Activated effector memory CD4-positive, alpha-beta T cell treated with anti-CD3 and anti-CD28 coated beads, Interleukin-2, amount 50 U/mL, for 16 hours (primary cell): ENCODE measurements at places on chromosomes 7 and 10.

DNA sequence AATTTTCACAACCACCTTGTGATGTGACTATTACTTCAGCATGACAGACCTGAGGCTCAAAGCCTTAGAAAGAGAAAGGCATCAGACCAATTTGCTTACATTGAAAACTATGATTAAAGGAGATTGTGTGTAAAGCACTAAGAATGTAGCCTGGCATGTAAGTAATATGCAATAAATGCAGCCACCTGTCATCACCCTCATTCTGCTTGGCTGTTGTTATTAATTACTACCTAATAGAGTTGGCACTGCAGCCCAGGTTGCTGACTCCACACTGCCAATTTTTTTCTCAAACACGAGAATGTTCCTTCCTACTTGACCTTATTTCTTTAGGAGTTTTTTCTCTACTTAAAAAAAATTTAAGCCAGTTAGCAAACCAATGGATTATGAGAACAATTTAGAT lies 61.2 kb upstream of the NPVF start:
- DNase-seq = no peak

DNA sequence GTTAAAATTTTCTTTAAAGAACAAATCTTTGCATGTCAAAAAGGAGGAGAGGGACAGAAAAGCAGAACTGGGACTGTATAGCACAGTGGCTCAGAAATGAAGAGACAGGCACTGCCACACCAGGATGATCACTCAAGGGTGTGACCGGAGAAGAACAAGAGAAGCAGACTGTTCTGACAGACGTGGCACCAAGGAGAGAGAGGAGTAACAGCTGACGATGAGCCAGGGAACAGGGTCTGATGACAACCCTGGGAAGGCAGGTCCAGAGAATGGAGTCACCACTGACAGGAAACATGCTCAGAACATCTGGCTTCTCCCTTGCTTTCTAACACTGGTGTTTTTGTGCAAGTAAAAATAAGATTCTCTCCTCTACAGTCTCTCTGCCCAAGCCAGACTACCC lies 14.6 kb upstream of the VAX1 start:
- no peak for DNase-seq

- peak; percentile 76 for DNase-seq
Measured at GRCh38 chr10:72276013-72276387, 2.3 kb downstream of the DDIT4 start.

DNA sequence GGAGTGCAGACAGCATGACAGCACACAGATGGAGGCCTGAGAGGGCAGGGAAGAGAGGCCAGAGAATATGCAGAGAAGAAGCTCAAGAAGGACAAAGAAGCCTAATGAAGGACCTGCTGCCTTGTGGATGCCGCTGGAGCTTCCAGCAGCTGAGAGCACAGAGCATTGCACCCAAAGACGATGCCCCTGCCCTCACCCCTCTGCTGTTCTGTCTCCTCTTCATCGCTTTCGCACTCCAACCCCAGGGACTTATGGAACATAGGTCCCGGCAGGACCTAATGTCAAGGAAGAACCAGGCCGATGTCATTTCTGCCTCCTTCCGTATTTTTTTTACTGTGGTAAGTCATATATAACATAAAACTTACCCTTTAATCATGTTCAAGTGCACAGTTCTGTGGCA lies 12.3 kb upstream of the INSIG1 start:
- peak; percentile 33 for DNase-seq

DNA sequence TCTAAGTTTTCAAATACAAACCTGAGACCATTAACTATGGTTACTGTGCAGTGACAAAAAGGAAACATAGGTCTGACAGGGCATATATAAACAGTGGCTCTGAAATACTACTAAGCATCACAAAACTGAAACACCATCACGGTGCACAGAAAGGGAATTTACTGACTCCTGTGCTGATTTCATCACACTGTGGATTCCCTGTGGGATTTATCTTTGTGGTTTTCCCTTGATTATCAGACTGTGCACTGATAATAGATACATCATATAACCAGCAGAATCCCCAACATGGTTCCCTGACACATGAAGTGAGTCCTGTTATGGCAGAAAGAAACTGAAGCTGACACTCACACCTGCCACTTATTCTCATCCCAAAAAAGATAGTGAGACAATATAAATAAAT lies 676.3 kb upstream of the KCND2 start:
- no peak for DNase-seq

DNA sequence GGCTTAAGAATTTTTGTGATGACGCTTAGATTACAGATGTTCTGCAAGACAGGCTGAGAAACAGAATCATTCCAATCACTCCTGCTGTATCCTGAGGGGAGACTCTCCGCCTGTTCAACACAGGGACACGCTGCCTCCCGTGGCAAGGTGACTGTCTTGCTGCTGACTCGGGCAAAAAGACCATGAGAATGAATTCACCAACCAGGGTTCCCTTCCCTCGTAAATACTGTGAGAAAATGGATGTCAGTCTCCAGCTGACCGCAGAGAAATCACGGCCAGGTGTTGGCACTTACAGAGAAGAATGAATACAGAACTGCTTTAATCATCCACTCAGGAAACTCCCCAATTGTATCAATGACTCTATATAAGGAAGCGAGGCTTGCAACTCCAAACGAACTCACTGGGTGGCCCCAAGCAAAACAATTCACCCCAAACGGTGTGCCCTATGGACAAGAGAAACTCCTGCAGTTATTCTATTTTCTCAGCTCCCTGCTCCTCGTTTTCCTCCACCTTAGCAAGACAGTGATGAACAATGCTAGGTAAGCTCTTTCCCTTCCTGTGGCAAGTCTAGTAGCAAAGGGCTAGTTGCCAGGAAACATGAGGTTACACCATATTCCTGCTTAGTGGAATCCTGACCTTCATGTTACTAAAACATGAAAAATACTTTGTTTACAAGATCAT lies 22.8 kb downstream of the GNA12 start:
- DNase-seq = peak; percentile 43

GRCh38 chr7:149866779-149867447 lies 6.9 kb upstream of the ATP6V0E2 start:
- no peak for DNase-seq

DNA sequence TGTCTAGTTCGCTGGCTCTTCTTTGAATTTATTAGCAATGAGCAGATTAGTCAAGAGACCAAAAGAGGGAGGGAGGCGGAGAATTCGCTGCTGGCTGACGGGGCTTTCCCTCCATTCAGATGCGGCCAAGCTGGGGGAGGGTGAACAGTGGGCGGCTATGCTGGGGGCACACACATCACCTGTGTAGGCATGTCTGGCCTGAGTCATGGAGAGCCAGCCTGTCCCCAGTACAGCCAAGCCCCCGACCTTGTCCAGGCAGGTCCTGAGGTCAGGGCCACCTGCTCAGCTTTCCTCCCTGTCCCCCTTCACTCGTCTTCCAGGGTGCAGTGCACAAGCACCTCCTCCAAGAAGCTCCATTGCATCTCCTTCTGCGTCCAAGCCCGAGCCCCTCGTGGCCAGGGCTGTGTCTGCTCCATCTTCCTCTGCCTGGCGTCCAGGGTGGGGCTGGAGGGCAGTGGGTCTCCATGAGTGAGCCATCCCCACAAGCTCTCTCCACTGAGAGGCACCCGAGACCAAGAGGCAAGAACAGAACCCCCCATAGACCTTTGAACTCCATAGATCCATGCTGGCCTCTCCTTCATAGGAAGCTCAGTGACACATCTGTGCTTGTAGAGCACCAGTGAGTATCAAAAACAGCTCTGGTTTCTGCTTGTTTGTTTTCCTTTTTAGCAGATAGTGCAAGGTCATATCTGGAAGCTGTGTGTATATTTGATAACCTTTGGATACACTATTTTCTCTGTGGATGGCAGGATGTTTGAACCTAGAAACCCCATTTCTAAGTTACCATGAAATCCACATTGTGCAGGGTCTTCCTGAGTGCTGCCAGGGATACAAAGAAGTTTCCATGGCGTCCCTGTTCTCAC lies 1.9 kb upstream of the DEPP1 start:
- peak; percentile 57 for DNase-seq

DNA sequence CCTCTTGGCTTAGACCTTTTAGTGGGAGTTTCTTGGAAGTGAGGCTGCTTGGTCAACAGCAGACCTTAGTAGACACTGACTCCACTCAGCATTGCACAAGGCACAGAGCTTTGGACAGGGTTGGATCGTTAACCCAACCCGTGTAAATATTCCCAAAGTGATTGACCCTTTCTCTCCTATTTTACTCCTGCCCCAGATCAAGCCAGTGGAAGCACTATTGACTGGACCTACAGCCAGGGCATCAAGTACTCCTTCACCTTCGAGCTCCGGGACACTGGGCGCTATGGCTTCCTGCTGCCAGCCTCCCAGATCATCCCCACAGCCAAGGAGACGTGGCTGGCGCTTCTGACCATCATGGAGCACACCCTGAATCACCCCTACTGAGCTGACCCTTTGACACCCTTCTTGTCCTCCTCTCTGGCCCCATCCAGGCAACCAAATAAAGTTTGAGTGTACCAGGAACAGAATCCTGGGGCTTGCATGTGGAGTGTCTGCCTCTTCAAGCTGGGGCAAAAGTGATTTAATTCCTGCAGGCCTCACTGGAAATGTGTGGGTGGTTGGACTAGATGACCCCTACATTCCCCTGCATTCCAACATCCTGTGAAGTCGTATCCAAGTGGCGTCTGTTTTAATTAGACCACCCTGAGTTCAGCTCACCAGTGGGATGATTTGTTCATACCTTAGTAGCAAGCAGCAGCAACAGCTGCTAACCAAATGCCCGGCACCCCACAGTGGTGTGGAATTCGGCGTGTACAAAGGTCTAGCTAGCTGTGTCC lies 7.5 kb downstream of the CPA1 start:
- no peak for DNase-seq

DNA sequence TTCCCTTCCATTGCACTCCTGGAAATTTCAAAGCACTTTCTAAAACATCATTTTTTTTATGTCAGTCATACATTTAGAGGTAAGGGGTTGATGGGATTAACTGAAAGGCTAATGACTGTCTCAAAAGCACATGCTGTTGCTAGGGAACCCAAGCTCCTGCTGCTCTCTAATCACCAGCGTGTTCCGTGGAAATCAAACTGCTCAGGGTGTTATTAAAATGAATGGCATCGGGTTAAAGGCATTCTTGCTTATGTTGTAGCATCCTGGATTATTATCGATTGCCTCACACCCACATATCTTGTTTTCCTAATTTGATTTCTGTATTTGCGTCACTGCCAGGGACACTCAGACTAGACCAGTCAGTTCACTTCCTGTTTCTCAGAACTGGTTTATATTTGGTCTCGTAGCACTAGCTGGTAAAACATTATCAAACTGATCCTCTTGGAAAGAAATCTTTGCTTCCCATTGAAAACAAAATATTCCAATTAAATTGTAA lies 216.5 kb upstream of the MKLN1 start:
- DNase-seq = no peak

DNA sequence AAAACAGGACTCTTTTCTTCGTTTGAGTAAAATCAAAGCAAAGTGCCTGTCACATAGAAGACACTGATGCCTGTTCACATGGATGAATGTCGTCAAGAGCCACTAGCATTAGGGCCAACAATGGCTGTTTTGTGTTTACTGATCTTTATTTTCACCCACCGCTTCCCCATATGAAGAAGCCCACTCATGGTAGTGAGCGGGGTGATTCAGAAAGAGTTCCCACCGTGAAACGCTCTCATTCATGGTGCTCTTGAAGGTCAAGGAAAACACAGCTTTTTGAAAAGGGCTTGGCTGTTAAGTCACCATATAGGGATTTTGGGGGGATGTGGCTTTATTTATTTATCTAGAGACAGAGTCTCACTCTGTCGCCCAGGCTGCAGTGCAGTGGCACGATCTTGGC lies 12.5 kb downstream of the PROSER2 start:
- DNase-seq = no peak

DNA sequence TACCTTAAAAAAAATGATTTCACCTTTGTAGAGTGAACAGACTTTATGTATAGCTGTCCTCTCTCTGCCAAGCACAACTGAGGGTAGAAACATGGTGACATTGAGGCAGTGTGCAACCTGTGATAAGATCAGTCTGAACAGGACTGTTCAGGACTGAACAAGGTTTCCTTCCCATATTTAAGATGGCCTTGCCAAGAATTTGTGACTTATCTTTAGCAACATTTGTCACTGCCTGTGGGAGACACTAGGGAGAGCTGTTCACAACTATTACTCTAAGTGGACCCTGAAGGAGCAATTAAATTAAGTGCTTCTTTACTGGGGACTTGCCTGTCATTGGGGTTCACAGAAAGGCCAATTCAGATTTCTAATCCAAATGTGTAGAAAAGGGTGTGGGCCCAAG lies 6.7 kb downstream of the OR13A1 start:
- no peak for DNase-seq

- DNase-seq = no peak
Measured at GRCh38 chr7:114879554-114879953, 42.3 kb upstream of the MDFIC start.

- DNase-seq = no peak
Measured at GRCh38 chr7:12898004-12898403, 210.6 kb downstream of the ARL4A start.
